ELR (cell line): ENCODE measurements at places on chromosomes 5 and 9.

- no peak for DNase-seq
Measured at GRCh38 chr5:172616730-172617129, 24.3 kb upstream of the NEURL1B start.

GRCh38 chr5:11902201-11902619, 2.0 kb downstream of the CTNND2 start:
- no peak for DNase-seq

- no peak for DNase-seq
Measured at GRCh38 chr9:95585824-95586223, 69.1 kb upstream of the PTCH1 start.

- DNase-seq, result peak; percentile 95
Measured at GRCh38 chr5:120139039-120139438, 325.1 kb upstream of the PRR16 start.

DNA sequence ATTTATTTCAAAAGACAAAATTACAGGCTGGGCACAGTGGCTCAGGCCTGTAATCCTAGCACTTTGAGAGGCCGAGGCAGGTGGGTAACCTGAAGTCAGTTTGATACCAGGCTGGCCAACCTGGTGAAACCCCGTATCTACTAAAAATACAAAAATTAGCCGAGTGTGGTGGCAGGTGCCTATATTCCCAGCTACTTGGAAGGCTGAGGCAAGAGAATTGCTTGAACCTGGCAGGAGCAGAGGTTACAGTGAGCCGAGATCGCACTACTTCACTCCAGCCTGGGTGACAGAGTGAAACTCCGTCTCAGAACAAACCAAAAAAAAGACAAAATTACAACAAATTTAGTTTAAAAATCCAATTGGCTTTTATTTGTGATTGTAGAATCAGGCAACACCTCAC, 14.3 kb upstream of the SLC30A5 start:
- DNase-seq, result no peak
